D721Med (cell line): ENCODE measurements at places on chromosomes 16 and 17.

GRCh38 chr16:81409016-81409556, 35.5 kb upstream of the CMIP start:
- DNase-seq, result no peak

- DNase-seq, result no peak
Observed at GRCh38 chr17:32102646-32103186, 39.6 kb upstream of the RHOT1 start.

DNA sequence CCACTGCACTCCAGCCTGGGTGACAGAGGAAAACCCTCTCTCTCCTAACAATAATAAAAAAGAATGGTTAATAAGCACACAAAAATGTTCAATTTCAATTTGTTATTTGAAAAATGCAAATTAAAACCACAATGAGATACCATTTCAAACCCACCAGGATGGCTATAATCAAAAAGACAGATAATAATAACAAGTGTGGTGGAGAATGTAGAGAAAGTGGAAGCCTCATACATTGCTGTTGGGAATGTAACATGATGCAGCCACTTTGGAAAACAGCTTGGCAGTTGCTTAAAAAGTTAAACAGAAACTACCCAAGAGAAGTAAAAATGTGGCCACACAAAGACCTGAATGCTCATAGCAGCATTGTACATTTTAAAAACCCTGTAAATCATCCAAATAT, 51.8 kb upstream of the MAP3K14 start:
- DNase-seq, result no peak

GRCh38 chr17:33014751-33015150, 23.1 kb downstream of the SPACA3 start:
- DNase-seq, result no peak

DNA sequence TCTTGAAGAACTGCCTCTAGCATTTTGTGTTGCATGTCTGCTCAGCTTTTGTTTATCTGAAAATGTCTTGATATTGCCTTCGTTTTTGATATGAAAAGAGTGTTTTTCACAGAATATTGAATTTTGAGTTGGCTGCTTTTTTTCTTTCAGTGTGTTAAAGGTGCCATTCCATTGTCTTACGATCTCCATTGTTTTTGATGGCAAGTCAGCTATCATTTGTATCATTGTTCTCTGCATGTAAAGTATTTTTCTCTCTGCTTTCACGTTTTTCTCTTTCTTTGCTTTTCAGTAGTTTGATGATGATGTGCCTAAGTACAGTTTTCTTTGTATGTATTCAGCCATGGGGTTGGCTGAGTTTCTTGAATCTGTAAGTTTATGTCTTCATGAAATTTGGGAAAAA, 57.0 kb downstream of the AIPL1 start:
- no peak for DNase-seq
